ENCODE measurements at places on chromosomes 3 and 15.

DNA sequence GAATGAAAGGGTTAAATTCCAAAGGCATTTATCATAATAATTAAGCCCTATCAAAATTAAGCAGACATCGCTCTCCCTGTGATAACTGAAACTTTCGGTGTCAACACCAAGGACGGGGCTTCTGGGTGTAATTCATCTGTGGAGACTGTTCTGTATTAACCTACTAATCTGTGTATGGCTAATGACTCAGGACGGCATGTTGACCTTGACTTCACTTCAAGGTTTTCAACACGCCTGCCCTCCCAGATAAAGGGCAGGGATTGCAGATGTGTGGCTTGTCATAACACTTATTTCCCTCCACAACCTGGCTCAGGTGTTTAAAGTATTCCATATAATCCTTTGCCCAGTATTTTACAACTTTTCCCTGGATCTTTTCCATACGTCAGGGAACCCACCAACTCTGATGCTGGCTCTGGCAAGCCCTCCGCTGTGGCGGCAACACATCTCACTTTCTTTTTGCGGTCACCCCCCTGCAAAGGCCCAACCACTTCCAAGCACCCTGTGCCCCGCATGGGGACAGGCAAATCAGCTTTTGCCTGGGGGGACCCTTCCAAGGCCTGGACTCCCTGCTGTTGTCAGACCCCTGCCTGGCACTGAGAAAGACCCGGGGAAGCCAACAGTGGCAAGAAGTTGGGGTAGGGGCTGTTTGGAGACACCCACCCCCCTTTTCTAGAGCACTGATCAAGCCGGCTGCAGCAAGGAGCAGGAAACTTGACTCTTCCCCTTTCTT, 93.2 kb upstream of the MEF2A start:
- H3K36me3 ChIP-seq = no peaks in the 10 kb centered on the region
- H3K27me3 ChIP-seq = no peaks in the 10 kb centered on the region
- H3K4me3 ChIP-seq = no peak overlapping the region
- no peak for DNase-seq
- H3K27ac ChIP-seq = no peak overlapping the region

GRCh38 chr15:75389791-75390382, 21.5 kb upstream of the MAN2C1 start:
- H3K27ac ChIP-seq = no peak overlapping the region
- no peaks in the 10 kb centered on the region for H3K27me3 ChIP-seq
- no peak for DNase-seq
- H3K4me3 ChIP-seq = no peak overlapping the region
- H3K4me1 ChIP-seq = no peaks in the 10 kb centered on the region
- peaks cover 16% of the 10 kb centered on the region for H3K36me3 ChIP-seq

DNA sequence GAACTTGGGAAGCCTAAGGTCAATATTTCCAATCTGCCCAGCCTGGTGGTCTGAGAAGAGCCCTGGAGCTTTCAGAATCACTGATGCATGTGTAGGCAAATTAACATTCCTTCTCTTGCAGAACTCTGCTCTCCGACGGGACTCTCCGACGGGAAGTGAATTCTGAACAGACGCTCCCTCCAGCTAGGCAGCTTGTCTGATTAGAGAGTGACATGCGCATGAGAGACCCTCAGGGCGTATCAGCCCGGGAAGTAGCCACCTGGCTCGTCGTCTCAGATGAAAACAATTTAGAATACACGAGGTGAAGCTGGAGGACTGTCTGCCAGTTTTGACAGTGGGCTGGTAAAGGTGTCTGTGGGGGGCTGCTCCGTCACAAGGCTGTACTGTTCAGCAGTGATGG, 103.1 kb downstream of the DGKG start:
- DNase-seq = no peak
- H3K36me3 ChIP-seq = no peaks in the 10 kb centered on the region
- H3K4me3 ChIP-seq = no peak overlapping the region
- no peaks in the 10 kb centered on the region for H3K4me1 ChIP-seq
- H3K27ac ChIP-seq = no peak overlapping the region

- no peaks in the 10 kb centered on the region for H3K27me3 ChIP-seq
- H3K27ac ChIP-seq = no peak overlapping the region
- no peaks in the 10 kb centered on the region for H3K4me1 ChIP-seq
- no peak overlapping the region for H3K4me3 ChIP-seq
Measured at GRCh38 chr3:29420106-29420505, 139.2 kb downstream of the RBMS3 start.

GRCh38 chr3:127174284-127174683, 18.6 kb upstream of the PRR23E start:
- peak; percentile 1 for DNase-seq
- peaks cover 3% of the 10 kb centered on the region for H3K27me3 ChIP-seq
- no peak overlapping the region for H3K27ac ChIP-seq
- H3K4me3 ChIP-seq = no peak overlapping the region
- H3K4me1 ChIP-seq = no peaks in the 10 kb centered on the region

DNA sequence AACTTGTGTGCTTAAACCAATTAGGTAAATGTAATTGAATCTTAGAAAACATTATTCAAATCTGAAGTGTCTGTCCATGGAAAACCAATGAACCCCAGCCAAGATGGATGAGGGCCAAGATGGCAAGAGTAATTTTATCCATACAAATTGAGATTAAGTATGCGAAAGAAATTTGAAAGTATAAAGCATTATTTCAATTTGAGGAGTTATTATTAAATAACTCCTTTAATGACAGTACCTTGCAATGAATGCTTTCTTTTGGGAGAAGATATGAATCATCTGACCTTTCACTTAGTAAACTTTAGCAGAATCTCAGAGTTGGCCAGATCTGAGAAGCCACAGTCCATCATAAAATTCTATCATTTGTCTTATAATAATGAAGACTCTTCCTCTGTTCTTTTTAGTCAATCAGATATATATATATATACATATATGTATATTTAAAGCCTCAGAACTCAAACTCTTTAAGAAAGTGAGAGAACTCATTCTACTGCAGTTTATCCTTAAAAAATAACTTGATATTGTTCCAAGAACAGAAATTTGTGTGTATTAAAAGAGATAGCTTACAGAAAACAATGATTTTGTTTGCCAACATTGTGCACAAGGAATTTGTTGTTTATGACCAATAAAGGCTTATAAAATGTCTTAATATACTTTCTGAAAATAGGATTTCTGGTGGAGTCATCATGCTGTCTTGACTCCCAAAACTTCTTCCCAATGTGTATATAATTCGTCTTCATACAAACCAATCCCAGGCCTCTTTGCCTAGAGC, 434.8 kb upstream of the THBS1 start:
- no peaks in the 10 kb centered on the region for H3K4me1 ChIP-seq
- H3K27ac ChIP-seq = no peak overlapping the region
- no peak overlapping the region for H3K4me3 ChIP-seq
- H3K27me3 ChIP-seq = no peaks in the 10 kb centered on the region

DNA sequence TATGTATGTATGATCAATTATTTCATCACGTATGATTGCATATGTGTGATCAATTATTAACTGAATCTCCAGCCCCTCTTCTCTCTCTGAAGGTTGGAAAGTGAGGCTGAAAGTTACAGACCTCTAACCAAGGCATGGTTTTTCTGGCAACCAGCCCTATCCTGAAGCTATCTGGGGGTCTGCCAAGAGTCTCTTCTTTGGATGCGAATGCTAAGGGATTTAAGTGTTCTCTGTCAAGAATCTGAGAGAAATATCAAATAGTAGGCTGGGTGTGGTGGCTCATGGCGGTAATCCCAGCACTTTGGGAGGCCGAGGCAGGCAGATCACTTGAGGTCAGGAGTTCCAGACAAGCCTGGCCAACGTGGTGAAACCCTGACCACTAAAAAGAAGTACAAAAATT, 8.1 kb downstream of the NKTR start:
- no peaks in the 10 kb centered on the region for H3K27me3 ChIP-seq
- no peaks in the 10 kb centered on the region for H3K36me3 ChIP-seq
- H3K27ac ChIP-seq = no peak overlapping the region
- DNase-seq = no peak
- H3K4me1 ChIP-seq = peaks cover 13% of the 10 kb centered on the region

GRCh38 chr3:152060701-152061100, 187.3 kb downstream of the SUCNR1 start:
- H3K4me3 ChIP-seq = no peak overlapping the region
- DNase-seq = no peak
- no peaks in the 10 kb centered on the region for H3K36me3 ChIP-seq

DNA sequence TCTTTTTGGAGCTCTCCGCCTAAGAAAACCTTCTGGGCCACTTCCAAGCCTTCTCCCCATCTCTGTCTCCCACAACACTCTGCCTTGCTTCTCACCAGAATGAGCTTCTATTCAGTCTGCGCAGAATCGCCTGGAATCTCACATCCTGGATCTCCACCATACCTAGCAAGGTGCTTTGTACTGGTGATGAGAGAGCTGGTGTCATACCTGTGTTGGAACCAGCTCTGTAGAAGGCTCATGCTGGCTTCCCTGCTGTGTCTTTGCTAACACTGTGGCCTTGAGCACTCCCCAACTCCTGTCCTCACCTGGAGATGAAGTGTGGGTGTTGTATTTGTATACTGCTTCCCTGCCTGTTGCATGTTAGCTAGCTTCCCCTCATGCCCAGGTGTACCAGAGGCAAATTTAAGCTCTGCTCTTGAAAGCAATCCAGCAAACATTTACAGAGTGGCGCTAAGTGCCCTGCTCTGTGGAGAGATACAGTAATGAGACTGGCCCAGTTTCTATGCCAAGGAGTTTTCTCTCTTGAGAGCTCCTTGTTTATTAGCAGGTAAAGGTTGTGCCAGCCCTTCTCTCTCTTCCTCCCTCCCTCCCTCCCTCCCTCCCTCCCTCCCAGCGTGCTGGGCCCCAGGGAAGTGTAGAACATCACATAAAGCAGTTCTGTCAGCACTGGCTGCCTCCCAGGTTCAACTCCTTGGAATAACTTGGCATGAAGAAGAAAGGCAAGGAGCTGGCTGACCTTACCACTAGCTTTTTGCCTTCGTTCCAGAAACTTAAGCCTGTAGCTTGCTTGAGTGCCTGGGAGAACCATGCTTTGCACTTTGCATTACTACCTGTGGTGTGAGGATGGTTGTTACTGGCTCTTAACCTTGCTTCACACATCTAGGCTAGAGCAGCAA, 54.9 kb downstream of the TRIM71 start:
- H3K36me3 ChIP-seq = no peaks in the 10 kb centered on the region
- no peak overlapping the region for H3K4me3 ChIP-seq
- peaks cover 4% of the 10 kb centered on the region for H3K4me1 ChIP-seq
- DNase-seq = peak; percentile 73

GRCh38 chr3:29561651-29562149, 280.8 kb downstream of the RBMS3 start:
- no peaks in the 10 kb centered on the region for H3K36me3 ChIP-seq
- no peak for DNase-seq
- no peak overlapping the region for H3K4me3 ChIP-seq
- H3K27ac ChIP-seq = no peak overlapping the region
- no peaks in the 10 kb centered on the region for H3K27me3 ChIP-seq

- no peak for DNase-seq
- no peak overlapping the region for H3K4me3 ChIP-seq
- no peaks in the 10 kb centered on the region for H3K27me3 ChIP-seq
- no peaks in the 10 kb centered on the region for H3K36me3 ChIP-seq
- no peak overlapping the region for H3K27ac ChIP-seq
Measured at GRCh38 chr3:65732051-65732935, 306.4 kb downstream of the MAGI1 start.

- no peaks in the 10 kb centered on the region for H3K4me1 ChIP-seq
- no peak overlapping the region for H3K27ac ChIP-seq
- DNase-seq = no peak
- H3K36me3 ChIP-seq = no peaks in the 10 kb centered on the region
Measured at GRCh38 chr3:76177610-76178009, 392.3 kb upstream of the ZNF717 start.

DNA sequence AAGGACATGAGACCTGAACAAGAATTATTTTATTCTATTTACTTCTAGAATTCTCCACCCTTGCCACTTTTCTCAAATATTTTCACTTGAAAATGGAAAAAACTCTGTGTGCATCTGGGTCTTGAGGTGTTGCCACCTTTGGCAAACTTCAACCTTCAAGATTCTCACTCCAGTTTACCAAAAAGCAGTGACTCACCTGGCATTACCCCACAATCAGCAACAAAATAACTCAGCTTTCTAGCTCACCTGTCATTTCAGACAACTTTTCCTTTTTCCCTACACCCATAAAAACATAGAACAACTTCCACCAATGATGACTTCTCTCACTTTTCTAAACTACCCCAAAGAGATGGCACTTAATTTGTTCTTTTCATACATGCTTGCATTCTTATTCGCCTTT, 115.8 kb downstream of the DUT start:
- no peak for DNase-seq
- H3K4me1 ChIP-seq = no peaks in the 10 kb centered on the region
- no peak overlapping the region for H3K27ac ChIP-seq
- no peaks in the 10 kb centered on the region for H3K27me3 ChIP-seq
- H3K36me3 ChIP-seq = peaks cover 9% of the 10 kb centered on the region

DNA sequence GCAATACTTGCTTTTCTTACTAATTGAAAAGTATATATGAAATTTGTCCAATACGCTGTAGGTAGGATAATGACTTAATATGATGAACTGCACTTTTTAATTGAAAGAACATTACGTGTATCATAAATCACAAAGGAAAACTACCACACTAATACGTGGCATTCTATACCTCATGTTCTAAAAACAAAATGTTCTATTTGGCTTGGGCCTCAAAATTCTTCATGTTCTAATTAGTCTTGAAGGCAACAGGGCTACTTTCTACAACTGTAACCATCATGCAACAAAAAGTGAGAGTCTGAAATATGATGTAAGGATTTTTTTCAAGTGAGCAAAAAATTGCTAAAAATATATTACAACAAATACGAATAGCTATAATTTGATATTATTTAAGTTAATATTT, 19.8 kb downstream of the THRB start:
- no peaks in the 10 kb centered on the region for H3K27me3 ChIP-seq
- H3K4me3 ChIP-seq = no peak overlapping the region
- H3K36me3 ChIP-seq = no peaks in the 10 kb centered on the region
- no peak overlapping the region for H3K27ac ChIP-seq
- no peaks in the 10 kb centered on the region for H3K4me1 ChIP-seq
- no peak for DNase-seq

DNA sequence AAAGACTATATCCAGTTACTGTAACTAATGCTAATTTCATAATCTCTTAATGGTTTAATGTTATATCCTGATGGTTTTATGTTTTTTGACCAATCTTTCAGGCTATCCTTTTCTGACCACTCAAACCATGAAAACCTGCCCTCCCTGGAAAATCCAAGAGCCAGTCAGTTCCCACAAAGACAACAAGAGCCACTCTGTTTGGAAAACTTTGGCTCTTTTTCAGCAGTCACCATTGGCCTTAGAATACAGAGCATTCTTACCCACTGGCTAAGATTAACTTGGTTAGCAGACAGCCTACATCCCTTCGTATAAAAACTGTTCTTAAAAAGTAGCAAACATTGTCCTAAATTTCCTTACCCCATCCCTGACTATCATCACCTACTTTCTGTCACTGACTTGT, 32.9 kb downstream of the ALCAM start:
- H3K36me3 ChIP-seq = no peaks in the 10 kb centered on the region
- no peak for DNase-seq
- H3K4me3 ChIP-seq = no peak overlapping the region
- no peaks in the 10 kb centered on the region for H3K4me1 ChIP-seq

- no peaks in the 10 kb centered on the region for H3K4me1 ChIP-seq
- no peak for DNase-seq
- H3K27ac ChIP-seq = no peak overlapping the region
- no peaks in the 10 kb centered on the region for H3K36me3 ChIP-seq
Measured at GRCh38 chr3:38696034-38696433, 46.5 kb upstream of the SCN5A start.

GRCh38 chr3:78642226-78643035, 1125.4 kb downstream of the ROBO1 start:
- H3K4me3 ChIP-seq = no peak overlapping the region
- no peak for DNase-seq
- no peak overlapping the region for H3K27ac ChIP-seq
- no peaks in the 10 kb centered on the region for H3K27me3 ChIP-seq
